8988T (cell line): ENCODE measurements at places on chromosomes 12 and 14.

DNA sequence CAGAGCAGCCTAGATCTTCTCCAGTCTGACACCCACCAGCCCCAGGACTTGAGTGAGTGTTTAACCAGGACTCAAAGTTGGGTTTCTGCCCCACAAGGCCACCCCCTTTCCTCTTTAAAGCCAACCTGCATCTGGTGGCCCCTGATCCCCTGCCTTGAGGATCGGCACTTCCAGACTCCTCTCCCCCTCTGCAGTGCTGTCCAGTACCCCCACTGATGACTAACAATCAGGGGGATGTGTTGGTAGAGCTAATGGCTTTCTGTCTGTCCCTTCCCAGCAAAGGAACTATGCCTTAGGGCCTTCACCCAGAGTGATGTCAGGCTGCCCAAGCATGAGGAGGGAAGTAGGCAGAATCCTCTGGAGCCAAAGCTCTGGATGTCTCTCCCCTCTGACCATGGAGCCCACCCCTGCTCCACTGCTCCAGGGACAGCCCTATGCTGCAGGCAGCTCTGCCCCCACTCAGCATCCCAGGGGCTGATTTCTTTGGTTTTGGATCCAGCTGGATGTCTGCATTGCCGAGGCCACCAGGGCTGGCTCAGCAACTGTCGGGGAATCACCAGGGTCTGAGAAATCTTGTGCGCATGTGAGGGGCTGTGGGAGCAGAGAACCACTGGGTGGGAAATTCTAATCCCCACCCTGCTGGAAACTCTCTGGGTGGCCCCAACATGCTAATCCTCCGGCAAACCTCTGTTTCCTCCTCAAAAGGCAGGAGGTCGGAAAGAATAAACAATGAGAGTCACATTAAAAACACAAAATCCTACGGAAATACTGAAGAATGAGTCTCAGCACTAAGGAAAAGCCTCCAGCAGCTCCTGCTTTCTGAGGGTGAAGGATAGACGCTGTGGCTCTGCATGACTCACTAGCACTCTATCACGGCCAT is 42.9 kb downstream of the DAD1 start:
- DNase-seq = no peak

- no peak for DNase-seq
These were observed 12.4 kb downstream of the FBRSL1 start for GRCh38 chr12:132502149-132502881.

DNA sequence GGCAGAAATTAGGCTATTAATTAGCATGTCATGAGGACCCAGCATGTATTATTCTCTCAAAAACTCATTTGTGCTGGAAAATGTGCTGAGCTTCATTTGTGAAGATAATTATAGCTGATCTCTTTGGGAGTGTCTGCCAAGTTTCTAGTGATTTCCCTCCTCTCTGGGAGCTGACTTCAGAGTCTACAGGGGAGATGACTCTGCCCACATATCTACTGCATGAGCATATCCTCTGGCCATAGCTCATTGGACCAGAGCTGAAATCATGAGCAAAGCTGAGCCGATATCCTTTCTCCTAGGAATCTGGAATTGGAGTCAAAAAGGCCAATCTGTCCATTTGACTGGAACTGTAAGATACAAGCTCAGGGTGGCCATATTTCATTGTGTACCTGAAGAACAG is 5.9 kb downstream of the CCDC198 start:
- no peak for DNase-seq

DNA sequence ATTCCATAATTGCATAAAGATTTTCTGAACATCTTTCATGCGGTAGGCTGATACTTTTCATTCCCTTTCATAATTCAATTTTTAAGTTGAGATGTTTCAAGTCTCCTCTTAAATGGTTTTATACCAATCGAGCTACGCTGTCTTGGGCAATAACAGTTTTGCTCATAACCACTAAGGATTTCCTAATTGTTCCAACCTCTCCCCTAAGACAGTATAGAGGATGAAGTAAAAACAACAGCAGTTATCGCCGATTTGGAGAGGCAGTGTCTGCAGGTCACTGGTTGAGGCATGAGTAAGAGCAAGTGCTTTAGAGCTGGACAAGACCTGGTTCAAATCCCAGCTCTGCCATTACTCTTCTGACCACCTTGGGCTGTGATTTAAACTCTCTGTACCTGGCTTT is 6.9 kb upstream of the MED13L start:
- DNase-seq = no peak

DNA sequence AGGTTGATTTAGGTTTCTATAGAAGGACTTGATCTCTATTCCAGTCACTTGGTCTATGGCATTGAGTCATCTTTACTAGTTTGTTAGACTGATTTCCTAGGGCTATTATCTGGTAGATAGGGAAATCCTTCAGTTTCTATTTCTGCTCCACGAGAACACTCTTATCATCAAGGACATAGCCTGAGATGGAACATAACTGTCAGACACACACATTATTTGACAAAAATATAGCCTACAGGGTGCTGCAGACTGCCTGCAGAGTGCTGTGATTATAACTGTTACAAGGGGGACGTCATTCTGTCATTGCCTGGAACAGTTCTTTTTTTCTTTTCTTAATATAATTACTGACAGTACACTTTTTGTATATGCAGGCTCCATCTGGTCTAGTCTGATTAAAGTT is 82.0 kb downstream of the TMEM117 start:
- DNase-seq = no peak

DNA sequence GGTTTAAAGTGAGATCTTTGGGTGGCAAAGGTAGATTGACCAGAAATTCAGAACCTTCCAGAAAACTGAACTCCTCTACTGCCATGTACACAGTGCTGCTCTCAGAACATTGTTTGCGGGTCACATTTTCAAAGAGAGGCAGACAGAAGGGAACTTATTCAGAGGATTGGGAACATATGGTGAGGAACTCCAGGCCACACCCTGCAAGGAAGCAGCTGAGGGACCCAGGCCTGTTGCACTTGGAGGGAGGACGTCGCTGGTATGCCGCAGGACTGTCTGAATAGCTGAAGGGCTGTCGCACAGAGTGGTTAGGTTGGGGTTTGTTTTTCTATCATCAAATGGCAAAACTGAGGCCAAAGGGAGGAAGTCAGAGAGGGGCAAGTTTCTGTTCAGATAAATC is 441.1 kb downstream of the DPF3 start:
- no peak for DNase-seq

GRCh38 chr12:51011955-51012354 is 14.2 kb downstream of the SLC11A2 start:
- DNase-seq = no peak
